ENCODE measurements at places on chromosomes 2 and 18.

- DNase-seq = no peak
Observed at GRCh38 chr2:228747483-228747882, 523.6 kb downstream of the PID1 start.

GRCh38 chr18:79864006-79864725 lies 66.4 kb downstream of the KCNG2 start:
- DNase-seq = no peak

DNA sequence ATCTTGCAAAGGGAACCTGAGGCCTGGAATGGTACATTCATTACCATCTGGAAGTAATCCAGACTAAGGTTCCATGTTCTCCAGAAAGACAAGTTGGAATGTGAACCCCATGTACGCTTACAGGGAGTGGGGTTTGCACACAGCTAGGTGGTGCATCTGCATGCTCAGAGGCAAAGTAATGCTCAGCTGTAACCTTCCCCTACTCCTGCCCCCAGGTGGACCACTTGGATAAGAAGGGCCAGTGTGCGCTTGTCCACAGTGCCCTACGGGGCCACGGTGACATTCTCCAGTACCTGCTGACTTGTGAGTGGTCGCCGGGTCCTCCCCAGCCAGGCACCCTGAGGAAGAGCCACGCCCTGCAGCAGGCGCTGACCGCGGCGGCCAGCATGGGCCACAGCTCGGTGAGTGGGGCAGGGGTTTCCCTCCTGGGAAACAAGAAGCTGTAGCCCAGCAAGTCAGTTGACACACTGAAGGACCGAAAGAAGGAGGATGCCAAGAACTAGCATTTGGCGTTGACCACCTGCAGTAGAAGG lies 90.0 kb downstream of the WDSUB1 start:
- DNase-seq = no peak

- no peak for DNase-seq
Observed at GRCh38 chr2:10305254-10305635, 2.5 kb downstream of the HPCAL1 start.

GRCh38 chr2:136215449-136215848 lies 97.5 kb upstream of the CXCR4 start:
- DNase-seq = no peak

GRCh38 chr2:30505500-30506180 lies 58.6 kb downstream of the LCLAT1 start:
- DNase-seq = no peak
